Endothelial cell of umbilical vein (primary cell): ENCODE measurements at places on chromosomes 1 and 21.

GRCh38 chr1:115090186-115090490 is 835 bp upstream of the TSPAN2 start:
- no peak for DNase-seq

GRCh38 chr1:243979396-243979795 is 71.7 kb upstream of the ZBTB18 start:
- DNase-seq: no peak

- no peak for DNase-seq
Measured at GRCh38 chr1:110190282-110190929, 19.7 kb upstream of the KCNC4 start.

DNA sequence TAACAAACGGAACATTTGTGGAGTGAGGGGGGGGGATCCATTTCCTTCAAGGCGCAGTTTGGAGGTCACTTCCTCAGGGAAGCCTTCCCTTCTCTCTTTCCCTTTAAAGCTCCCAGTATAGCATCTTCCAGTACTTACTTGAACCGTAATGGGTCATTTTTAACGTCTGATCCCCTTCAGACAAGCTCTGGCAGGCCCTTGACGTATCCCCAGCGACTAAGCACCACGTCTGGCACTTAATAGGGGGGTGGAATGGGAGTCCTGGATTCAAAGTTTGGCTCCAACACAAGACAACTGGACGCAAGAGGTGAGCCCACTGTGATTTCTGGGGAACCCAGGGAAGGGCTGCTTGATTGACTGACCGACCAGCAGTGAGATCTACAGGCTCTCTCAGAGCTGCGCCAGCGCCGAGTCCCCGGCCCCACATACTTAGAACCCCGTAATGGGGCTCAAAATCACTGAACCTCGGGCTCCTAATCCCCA is 441 bp downstream of the YARS1 start:
- DNase-seq: peak; percentile 67

- DNase-seq: no peak
Measured at GRCh38 chr1:89578151-89578550, 53.5 kb downstream of the LRRC8B start.

DNA sequence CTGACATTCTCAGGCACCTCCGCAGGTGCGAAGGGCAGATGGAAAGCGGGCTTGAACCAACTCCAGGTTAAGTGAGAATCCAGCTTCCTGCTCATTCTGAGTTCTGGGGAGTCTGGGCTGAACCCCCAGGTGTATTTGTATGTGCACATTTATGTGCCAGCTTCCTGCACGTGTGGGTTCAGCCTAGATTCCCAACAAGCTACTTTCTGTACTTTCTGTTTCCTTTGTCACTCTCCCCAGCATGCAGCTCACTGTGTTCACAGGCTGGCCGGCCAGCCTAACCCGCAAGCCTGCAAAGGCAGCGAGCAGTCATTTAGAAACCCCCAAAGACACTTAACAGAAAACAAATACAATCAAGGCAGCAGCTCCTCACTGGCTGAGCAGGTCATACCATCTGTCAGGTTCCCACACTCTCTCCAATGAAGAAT is 1.3 kb upstream of the IL19 start:
- no peak for DNase-seq

DNA sequence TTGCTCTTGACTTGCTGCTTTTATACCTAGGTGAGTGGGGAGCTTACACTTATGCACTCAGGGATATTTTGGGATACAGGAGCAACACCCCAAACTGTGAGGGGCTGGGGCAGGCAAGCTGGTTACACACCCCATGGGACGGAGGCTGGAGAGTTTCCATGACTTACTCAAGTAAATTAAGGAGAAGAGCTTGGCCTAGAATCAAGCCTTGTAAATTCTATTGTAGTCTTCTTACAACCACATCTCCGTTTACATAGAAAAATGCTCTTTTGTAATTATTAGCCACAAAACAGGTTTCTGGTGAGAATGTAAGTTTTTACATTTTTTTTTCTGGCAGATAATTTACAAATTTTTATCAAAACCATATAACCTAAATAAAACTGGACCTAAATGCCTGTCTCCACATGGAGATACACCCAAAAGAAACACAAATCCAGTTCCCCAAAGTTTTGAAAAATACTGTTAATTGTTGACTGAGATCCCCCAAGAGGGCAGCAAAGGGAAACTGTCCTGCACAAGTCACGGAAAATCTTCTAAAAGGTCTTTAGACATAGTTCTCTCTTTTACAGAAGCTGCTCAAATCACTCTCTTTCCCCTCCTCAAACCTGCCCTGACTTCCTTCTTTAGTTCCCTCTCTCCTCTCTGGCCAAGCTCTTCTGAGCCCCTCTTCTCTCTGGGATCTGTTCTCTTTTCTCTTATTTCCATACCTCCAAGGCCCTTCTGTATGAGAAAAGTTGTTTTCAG is 134.0 kb downstream of the HIVEP3 start:
- no peak for DNase-seq

DNA sequence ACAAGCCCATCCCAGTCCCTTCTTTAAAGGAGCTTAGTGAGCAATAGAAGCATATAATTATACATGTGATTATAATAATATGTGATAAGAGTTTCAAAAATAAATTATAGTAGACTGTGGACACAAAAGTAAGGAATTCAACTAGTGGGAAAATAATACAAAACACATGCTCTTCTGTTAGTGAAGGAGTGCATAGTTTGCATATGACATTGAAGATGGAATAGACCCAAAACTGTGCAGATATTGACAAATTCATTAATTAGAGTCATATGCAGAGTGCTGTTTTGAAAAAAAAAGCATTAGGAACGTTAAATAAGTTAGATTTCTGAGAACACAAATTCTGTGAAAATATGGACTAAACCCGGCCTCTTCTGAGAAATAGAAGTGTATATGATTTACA is 278.8 kb downstream of the ASTN1 start:
- DNase-seq: no peak

- peak; percentile 54 for DNase-seq
Measured at GRCh38 chr1:93304716-93305138, 41.0 kb upstream of the DR1 start.

- DNase-seq: no peak
Measured at GRCh38 chr1:186715887-186716809, 35.9 kb upstream of the PTGS2 start.

- DNase-seq: peak; percentile 24
Measured at GRCh38 chr1:212607206-212607912, 1.2 kb upstream of the ATF3 start.

DNA sequence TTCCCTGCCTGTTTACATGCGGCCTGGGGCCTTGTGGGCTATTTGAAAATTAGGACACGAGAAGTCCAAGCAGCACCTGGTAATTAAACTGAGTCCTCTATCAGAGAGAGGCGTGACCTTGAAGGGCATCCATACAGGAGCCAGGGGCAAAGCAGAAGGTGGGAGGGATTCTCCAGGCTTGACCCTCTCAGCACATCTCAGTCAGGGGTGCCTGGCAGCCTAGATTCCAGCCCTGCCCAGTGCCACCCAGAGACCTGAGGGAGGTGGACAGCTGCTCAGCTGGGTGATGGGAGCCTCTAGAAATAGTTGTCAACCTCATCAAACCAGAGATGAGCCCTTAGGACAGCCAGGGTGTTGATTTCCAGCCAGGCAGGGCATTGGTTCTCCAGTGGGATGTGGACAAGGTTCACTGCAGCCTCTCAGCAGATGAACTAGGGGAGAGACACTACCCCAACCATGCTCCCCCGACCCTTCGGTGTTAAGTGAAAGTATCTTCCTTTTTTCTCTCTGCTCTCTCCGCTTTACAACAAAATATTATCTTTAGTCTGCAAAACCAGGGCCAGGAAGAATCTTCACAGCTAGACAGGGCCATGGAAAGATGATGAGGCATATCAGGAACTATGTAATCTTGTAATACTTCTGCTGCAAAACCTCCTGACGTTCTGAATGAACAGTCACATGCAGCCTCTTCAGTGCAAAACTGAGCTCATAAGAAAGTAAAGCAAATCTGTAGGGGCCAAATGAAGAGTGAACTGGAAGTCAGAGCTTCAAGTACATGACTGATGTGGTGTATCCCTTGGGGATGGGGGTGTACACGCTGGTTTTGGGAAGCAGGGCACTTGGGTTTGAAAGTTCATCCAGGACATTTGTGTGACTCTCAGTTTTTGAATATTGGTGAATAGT is 35.9 kb upstream of the ATP5PO start:
- no peak for DNase-seq

- DNase-seq: no peak
Measured at GRCh38 chr21:40832316-40832715, 14.6 kb downstream of the DSCAM start.
